ENCODE measurements at places on chromosomes 7 and 10. TPM values are rescaled to one million over a fixed set of nuclear protein-coding genes. Genes with fewer than 3 reads are reported as not detected.

BICC1 gene
- 20.6 TPM for total RNA-seq

KAT6B gene
- total RNA-seq = 4.7 TPM

NCF1 gene
- total RNA-seq = 0.09 TPM

NEBL gene
- 6.4 TPM for total RNA-seq

SHOC2 gene
- 17.5 TPM for total RNA-seq

GPR26 gene
- not detected for total RNA-seq

TLX1 gene
- not detected for total RNA-seq

SLC18A3 gene
- not detected for total RNA-seq

PLEKHS1 gene
- 0.09 TPM for total RNA-seq

TMEM120A gene
- 47.1 TPM for total RNA-seq

TMEM196 gene
- not detected for total RNA-seq

BMPER gene
- total RNA-seq = 6.2 TPM

CTAGE6 gene
- not detected for total RNA-seq

XRCC2 gene
- 5.4 TPM for total RNA-seq

STEAP4 gene
- not detected for total RNA-seq

SPDYE8 gene
- total RNA-seq = not detected

ACHE gene
- total RNA-seq = 2.5 TPM

CFTR gene
- total RNA-seq = 0.06 TPM

Measured in A549 treated with CORT108297 at 1 μM for 4 hours (cell line).